ENCODE measurements at places on chromosomes 5 and 9.

GRCh38 chr5:98416541-98416940 is 356.9 kb upstream of the RGMB start:
- no peak for DNase-seq

DNA sequence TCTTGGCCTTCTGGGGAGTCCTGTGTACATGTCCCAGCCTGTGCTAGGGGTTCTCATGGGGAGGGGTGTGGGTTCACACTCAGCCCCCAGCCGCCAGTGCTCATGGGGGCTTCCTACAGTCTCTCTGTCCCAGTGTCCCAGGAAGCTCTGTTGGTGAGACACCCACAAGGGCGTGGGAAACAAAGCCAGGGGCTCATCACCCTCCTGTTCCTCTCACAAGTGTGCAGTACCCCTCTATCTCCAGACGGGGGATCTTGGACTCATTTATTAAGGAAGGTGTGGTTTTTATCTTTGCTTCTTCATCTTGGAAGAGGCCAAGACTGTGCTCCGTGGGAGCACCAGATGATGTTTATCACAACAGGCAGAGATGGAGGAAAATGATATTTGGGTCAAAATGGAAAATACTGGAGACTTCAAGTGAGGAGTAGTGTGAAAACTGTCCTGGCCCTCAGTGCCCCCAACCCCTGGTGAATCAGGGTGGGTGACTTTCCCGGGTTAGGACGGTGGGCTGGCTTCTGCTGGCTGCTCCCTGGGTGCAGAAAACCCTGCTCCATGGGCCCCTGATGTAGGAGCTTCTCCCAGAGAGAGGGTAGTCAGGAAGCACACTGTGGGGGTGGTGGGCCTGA is 15.2 kb downstream of the TMEM171 start:
- DNase-seq = no peak

DNA sequence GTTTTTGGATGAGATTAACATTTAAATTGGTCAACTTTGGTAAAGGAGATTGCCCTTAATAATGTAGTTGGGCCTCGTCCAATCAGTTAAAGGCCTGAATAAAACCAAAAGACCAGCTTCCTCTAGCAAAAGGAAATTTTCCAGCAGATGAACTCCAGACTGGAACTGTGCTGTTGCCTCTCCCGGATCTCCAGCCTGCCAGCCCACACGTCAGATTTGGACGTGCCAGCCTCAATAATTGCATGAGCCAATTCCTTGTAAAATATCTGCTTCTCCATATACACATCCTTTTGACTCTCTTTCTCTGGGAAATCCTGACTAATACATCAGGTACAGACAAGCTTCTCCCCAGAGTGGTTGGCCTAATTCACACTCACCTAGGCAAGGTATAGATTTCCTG is 175.8 kb upstream of the ADCY2 start:
- no peak for DNase-seq

DNA sequence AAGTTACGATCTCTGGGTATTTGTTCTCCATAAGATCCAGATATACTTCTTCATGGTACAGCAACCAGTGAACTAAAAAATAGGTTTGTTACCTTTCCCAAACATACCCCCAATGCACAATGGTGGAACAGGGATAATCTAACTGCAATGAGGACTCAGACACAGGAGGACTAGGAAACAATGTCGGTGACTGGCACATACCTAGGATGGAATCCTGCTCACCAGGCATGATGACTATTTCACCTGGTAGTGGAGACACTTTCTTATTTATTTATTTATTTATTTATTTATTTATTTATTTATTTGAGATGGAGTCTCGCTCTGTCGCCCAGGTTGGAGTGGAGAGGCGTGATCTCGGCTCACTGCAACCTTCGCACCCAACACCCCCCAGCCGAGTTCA is 159.9 kb upstream of the CCNH start:
- no peak for DNase-seq

- DNase-seq = peak; percentile 86
These were observed 10.2 kb upstream of the TIFAB start for GRCh38 chr5:135462304-135462703.

DNA sequence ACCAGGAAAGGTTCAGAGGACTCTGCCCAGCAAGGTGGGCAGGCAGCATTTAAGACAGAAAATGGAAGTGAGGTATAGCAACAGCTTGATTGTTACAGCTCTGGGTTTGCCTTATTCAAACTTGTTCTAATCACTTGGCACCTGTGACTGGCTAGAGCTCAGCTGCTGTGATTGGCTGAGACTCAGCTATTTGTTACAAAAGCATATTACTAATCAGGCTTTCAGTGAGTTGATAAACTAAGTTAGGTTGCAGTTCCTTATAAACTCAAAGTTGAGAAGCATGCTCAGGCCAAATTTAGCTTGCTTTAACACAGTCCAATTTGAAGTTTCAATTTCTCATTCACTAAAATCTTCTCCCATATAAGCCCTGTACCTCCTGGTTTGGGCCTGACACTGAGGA is 56.3 kb downstream of the GDA start:
- no peak for DNase-seq

GRCh38 chr5:78540335-78541085 is 108.1 kb downstream of the LHFPL2 start:
- no peak for DNase-seq

- no peak for DNase-seq
These were observed 122.9 kb downstream of the EMB start for GRCh38 chr5:50318220-50318619.

GRCh38 chr5:67021031-67021430 is 175.6 kb downstream of the CD180 start:
- no peak for DNase-seq

GRCh38 chr9:86301686-86302085 is 19.3 kb upstream of the ISCA1 start:
- DNase-seq = no peak

DNA sequence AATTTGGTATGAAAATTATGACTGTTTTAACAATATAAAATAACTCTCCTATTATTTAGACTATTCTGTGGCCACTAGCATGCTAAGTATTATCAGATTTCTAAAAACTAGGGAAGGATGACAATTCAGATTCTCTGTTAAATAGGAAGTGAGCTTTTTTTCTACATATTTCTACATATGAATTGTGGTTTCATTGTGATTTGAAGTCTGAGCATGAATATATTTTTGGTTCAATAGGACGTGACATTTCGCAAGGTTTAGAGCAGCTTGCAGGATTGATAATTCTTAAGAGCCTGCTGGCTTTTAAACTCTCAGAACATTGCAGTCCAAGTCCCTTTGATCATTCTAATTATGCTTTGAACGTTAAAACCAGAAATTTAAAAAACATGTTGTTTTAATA is 82.9 kb downstream of the ADGRV1 start:
- no peak for DNase-seq

GRCh38 chr9:130268521-130269211 is 3.1 kb downstream of the HMCN2 start:
- DNase-seq = no peak

DNA sequence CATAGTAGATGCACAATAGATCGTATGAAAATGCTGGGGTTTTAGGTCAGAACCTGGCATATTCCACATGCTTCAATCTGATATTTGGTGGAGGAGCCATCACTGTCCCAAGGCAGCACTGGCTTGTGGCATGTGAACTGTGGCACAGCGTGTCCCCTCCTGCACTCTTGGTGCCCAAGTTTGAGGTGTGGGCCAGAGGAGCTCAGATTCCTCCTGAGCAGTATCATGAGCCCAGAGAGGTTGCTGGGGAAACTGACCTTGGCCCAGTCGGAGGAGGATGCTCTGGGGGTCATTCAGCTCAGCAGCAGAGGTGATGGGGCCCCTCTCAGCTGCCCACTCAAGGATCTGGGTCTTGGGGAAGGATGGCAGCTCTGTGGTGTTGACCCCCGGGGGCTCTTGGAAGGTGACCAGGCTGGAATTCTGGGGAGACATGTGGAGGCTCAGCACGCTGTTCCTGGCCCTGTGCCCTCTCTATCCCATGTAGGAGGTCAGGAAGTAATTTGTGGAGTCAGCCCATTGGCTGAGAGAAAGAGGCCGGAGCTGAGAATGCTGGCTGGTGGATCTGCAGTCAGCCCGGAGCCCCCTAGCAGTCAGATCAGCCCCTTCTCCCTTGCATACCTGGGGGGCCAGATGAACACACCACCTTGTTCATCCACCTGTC is 23.7 kb downstream of the FPGS start:
- DNase-seq = no peak

DNA sequence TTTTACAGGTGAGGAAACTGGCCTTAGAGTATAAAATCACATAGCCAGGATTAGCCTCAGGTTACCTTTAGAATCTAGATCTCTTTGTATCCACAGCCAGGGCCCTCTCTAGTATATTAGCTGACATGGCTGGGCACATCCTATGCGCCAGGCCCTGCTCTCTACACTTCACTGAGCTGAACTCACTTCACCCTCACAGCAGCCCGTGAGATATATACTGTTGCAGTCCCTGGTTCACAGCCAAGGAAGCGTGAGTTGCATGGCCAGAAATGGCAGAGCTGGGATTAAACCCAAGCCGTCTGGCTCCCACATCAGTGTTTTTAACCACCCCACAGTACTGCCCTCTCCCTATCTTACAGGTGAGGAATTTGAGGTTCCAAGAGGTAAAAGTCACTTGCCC is 58.4 kb downstream of the DAB2IP start:
- DNase-seq = peak; percentile 65

- no peak for DNase-seq
These were observed 286.5 kb downstream of the EFNA5 start for GRCh38 chr5:107384256-107384655.

GRCh38 chr9:111637421-111637950 is 6.4 kb downstream of the DNAJC25 start:
- DNase-seq = no peak
